ENCODE measurements at places on chromosomes 11 and 22.
A peak's percentile ranks its signal among the peaks of the same experiment; 100 is the strongest.

DNA sequence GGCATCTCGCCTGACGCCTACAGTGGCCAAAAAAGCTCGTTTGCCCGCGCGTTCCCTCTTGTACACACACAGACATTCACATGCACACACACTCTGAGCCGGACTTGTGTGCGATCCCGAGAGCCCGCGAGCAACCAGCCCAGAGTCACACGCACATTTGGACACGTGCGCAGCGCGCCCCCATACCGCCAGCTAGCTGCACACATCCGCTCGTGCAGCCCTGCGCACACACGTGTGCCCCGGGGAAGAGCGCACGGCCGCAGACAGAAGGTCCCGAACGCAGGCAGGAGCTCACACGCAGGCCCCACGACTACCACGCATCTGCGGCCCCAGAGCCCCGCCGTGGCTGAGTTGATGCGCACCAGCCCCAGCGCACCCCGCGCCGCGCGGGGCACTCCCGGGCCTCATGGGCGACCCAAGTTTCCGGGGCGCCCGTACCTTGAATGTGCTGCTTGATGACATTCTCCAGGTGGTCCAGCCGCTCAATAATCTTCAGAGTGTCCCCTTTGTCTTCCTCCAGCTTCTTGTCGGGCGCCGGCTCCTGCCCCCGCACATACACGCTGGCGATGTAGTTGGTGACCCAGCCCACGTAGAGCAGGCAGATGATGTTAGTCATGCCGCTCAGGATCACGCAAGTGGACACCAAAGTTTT is 758 bp downstream of the GALNT18 start:
- DNase-seq = no peak

DNA sequence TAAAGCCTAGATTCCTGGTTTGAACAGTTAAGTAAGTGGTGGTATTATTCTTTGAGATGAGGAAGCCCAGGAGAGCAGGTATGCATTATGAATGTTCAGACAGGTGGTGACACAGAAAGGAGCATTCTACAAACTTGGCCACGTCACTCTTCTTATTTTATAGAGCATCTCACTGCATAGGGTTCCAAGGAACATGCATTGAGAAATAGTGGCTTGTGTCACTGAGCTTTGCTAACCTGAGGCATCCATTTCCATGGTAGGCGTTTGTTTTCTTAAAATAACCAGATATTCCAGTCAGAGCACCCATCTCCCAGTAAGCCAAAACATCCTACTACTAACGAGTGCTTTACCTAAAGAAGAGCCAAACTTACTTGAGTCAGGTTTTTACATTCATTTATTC is 169.7 kb downstream of the NAV2 start:
- no peak for DNase-seq

DNA sequence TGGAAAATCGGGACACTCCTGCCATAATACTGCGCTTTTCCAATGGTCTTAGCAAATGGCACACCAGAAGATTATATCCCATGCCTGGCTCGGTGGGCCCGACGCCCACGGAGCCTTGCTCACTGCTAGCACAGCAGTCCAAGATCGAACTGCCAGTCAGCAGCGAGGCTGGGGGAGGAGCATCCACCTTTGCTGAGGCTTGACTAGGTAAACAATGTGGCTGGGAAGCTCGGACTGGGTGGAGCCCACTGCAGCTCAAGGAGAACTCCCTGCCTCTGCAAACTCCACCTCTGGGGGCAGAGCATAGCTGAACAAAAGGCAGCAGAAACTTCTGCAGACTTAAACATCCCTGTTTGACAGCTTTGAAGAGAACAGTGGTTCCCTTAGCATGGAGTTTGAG is 15.6 kb downstream of the PTH start:
- DNase-seq = no peak

GRCh38 chr22:37843741-37844089 is 419 bp downstream of the ANKRD54 start:
- DNase-seq = peak; percentile 16

GRCh38 chr11:114668109-114668508 is 10.2 kb upstream of the NXPE2 start:
- no peak for DNase-seq

GRCh38 chr11:60890696-60891095 is 15.7 kb downstream of the PRPF19 start:
- no peak for DNase-seq
